ENCODE measurements at places on chromosomes 4 and X.

- no peak for DNase-seq
These were observed 49.4 kb upstream of the CAMK2D start for GRCh38 chr4:113810906-113811305.

DNA sequence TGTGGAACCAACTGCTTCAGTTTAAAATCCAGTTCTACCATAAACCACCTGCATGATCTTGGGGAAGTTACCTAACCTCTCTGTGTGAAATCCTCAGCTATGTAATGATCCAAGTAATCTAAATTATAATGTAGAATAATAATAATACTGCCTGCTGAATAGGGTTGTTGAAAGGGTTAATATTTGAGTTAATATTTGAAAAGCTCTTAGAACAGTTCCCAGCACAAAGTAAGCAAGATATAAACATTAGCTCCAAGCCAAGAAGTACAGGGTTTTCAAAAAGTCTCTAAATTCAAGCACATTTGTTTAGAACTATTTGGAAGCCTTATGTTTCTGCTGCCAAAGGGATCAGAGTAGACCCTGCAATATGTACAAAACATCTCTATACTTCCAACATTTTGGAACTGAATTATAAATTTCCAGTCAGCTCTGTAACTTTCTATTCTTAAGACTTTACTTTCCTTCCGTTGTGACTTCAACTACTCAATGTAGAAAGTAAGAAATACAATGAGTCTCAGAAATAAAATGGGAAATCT lies 76.7 kb upstream of the FAM9C start:
- DNase-seq, result no peak

- DNase-seq, result no peak
These were observed 14.9 kb downstream of the USP26 start for GRCh38 chrX:133081990-133082389.

DNA sequence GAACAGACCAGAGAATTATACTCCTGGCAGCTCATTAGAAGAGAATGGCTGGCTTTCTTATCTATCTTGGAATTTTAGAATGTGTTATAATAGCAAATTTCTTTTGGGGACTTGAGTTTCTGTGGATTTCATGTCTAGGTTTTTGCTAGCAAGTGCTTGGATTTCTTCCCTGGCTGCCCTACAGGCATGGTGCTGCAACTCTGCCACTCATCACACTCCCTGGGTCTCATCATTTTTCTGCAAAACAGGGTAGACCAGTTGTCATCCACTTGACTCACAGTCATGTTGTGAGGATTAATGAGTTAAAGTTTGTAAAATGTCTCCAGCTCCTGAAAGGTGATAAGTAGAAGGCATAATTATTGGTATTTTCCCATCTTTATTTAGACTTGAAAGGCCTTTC lies 60.7 kb upstream of the LCORL start:
- DNase-seq, result no peak

GRCh38 chrX:117510453-117510852 lies 606.2 kb downstream of the KLHL13 start:
- DNase-seq, result peak; percentile 2

DNA sequence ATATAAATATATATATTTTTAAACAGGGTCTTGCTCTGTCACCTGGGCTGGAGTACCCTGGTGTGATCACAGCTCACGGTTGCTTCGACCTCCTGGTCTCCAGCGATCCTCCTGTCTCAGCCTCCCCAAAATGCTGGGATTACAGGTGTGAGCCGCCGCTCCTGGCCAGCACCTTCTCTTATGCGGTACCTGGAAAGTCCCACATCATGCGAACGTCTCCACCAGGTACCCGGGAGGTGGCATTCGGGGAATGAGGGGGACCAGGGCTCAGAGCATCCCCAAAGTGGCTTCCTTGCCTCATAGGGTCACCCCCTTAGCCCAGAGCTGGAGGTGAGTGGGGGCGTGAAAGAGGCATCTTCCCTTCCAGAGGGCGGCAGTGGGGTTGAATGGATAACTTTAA lies 84.0 kb upstream of the PPP2R3B start:
- no peak for DNase-seq
